ENCODE measurements at places on chromosomes 6 and 20.

GRCh38 chr20:56899506-56899905, 270.4 kb downstream of the TFAP2C start:
- no peak for DNase-seq

GRCh38 chr20:9474835-9475415, 39.5 kb upstream of the LAMP5 start:
- no peak for DNase-seq

GRCh38 chr20:22556565-22557056, 27.8 kb downstream of the FOXA2 start:
- DNase-seq: no peak

DNA sequence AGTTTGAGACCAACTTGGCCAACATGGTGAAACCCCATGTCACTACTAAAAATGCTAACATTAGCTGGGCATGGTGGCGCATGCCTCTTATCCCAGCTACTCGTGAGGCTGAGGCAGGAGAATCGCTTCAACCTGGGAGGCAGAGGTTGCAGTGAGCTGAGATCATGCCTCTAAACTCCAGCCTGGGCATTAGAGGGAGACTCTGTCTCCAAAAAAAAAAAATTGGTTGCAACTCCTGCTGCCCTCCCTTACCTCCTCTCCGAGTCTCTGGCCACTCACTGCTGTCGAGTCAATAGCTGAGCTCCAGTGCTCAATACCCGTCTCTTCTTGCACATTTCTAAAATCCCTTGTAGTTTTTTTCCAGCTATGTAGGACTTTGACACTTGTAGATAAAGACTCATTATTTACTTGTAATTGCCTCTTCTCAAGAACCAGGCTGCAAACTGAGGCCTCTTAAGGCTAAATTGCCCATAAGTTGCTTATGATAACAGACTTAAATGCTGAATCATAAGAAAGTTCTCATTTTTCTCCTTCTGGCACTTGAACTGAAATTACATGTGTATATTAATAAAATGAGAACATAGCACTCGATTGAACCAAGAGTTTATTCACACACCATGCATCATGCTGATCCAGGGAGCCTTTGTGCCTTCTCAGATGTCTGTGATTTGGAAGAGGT, 13.8 kb downstream of the HECA start:
- DNase-seq: no peak

DNA sequence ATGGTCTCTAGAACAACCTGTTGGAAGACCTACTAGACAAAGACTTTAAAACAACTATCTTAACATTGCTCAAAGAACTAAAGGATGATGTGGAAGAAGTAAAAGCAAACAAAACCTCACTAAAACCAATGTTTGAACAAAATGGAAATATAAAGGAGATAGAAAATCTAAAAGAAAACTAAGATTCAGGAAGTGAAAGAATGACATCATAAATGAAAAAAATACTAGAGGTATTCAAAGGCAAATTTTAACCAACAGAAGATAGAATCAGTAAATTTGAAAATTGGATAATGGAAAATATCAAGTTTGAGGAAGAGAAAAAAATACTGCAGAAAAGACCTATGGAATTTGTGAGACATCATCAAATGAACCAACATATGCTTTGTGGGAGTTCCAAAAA, 914.1 kb upstream of the GJE1 start:
- no peak for DNase-seq

GRCh38 chr20:50242548-50242862, 51.9 kb downstream of the CEBPB start:
- DNase-seq: no peak

DNA sequence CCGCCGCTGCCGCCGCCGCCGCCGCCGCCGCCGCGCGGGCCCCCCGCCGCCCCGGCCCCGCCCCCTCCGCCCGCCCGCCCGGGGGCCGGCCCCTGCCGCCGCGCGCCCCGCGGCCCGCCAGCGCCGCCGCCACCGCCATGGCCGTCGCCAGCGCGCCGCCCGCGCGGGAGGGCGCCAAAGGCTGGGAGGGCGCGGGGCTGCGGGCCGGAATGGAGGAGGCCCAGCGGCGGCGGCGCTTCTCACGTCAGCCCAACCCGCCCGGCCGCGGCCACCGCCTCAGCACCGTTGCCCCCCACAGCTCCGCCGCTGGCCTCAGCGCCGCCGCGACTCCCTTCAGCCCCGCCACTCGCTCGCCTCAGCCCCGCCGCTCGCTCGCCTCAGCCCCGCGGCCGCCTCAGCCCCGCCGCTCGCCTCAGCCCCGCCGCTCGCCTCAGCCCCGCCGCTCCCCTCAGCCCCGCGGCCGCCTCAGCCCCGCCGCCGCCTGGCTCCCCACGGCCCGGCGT, 258 bp downstream of the PHF10 start:
- DNase-seq: no peak

DNA sequence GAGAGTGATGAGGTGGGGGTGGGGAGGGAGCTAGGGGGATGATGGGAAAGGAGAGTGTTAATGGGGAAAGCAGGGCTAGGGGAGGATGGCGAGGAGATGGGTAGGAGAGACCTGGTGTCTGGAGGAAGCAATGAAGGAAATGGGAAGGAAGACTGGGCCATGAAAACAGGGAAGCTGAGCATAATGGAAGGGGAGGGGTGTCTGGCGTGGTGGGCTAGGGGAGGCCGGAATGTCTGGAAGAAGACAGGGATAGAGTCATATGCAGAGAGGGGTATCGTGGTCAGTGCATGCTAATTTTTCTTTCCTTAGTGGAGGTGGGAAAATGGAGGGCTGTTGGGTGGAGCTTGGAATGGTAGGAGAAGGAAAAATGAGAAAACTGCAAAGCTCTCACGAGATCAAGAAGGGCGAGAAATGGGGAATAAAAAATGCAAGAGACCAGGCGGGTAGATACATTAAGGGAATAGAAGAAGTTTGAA, 423 bp downstream of the KLHDC3 start:
- peak; percentile 2 for DNase-seq

GRCh38 chr6:165671222-165671768, 8.3 kb upstream of the PDE10A start:
- DNase-seq: no peak

GRCh38 chr6:140281236-140281635, 906.8 kb upstream of the CITED2 start:
- no peak for DNase-seq

Data from NCI-H1694 treated with DMSO at 0.1 percent for 48 hours (cell line).